ENCODE measurements at places on chromosomes 6 and 20.
A peak's percentile ranks its signal among the peaks of the same experiment; 100 is the strongest.

- peak; percentile 35 for DNase-seq
These were observed 114.9 kb downstream of the AKAP7 start for GRCh38 chr6:131250122-131250521.

DNA sequence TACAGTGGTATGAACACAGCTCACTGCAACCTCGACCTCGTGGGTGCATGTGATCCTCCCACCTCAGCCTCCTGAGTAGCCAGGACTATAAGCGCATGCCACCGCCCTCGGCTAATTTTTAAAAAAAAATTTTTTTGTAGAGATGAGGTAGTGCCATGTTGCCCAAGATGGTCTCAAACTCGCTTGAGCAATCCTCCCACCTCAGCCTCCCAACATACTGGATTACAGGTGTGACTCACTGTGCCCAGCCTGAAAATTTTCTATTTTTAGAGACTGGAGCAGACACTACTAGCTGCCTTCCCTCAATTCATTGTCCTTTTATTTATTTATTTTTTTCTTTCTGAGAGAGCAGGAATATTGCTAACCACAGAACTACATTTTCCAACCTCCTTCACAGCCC, 20.3 kb upstream of the GTF3C6 start:
- no peak for DNase-seq

- no peak for DNase-seq
These were observed 80.4 kb downstream of the SULF2 start for GRCh38 chr20:47704746-47705496.

- no peak for DNase-seq
These were observed 66.1 kb downstream of the ADGB start for GRCh38 chr6:146664871-146665360.

DNA sequence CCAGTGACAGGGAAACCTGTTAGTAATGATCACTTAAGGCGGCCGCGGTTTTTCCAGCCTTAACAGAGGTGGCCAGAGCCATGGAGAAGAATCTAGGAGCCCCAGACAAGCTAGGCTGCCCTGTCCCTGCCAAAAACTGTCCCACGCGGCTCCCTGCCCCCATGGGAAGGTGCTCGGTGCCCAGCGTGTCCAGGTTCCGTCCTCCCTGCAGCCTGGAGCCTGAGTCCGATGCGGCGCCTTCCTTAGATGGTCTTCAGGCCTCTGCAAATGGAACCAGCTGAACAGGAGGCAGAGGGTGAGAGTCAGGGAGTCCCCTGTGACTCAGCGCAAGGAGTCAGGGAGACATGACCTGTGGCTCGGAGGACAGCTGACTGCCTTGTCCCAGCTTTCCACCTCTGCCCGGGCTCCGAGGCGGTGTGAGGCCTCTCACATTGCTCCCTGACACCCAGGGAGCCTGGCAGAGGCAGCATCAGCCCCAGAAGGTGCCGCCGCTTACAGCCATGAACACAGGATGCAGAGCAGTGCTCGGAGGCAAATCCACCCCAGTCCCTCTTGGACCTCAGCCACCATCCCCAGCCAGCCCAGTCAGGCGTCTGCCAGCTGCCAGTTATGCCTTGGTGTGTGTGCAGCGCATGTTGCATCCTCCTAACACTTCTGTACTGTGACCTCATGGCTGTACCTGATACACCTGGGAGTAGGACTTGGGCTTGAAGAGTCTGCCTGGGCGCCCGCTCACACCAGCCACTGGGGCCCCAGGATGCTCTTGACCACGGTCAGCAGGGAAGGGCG, 377.7 kb downstream of the CDH4 start:
- no peak for DNase-seq

DNA sequence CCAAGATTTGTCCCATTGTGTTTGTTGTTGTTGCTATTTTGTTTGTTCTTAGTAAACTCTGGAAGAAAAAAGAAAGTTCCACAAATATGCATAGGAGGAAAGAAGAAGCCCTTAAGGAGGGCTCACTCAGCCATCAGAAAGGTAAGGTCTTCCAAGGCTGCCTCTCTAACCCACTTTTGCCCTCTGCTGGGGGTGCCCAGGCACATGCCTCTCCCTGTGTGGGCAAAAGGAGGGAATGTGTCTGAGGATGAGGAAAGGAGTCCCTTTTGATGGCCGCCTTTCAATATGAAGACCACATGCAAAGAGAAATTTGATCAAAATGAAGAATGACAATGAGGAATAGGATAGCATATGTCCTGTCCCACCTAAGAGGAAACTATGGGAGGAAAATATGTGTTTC, 248.2 kb upstream of the POU3F2 start:
- no peak for DNase-seq

GRCh38 chr20:34952671-34953070, 2.9 kb downstream of the GSS start:
- no peak for DNase-seq

GRCh38 chr20:60244373-60245146, 286.3 kb downstream of the CDH26 start:
- DNase-seq = no peak

DNA sequence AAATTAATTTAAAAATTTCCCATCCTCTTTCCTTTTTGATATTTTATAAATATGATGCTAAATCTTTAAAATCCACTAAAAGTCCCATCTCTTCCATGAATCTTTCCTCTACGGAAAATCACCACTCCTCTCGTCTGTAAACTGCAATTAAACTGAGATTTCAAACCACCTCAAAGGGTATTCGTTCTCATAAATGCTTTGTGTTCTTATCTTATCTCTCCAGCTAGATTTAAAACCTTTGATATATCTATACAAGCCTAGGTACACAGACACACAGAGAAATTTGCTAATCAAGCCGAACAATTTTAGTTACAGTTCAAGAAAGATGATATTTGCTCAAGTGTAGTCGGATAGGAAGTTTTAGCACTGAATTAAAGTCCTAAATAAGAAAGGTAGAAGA, 214.6 kb upstream of the PRDM1 start:
- no peak for DNase-seq

- DNase-seq = peak; percentile 12
These were observed 214.4 kb downstream of the PTPRK start for GRCh38 chr6:128305976-128306375.

- DNase-seq = no peak
These were observed 300.5 kb downstream of the PLCB1 start for GRCh38 chr20:8432435-8433148.

DNA sequence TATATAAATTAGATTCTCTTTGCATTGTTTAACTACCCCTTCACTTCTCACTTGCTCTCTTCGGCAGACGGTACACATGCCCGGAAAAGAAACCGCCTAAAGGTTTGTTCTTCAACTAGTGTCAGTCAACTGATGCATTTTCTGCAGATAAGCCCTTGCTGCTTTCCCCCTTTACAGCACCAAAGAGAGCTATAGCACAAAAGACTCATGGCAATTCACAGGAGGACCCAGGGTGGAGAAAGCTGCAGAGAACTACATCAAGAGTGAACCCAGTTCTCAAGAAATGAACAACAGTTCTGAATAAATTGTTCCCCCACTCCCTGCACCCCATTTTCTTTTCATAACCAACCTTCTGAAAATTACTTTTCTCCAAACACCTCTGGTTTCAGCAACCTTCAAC, 8.9 kb downstream of the CD164 start:
- DNase-seq = no peak

- no peak for DNase-seq
These were observed 44.0 kb upstream of the GATA5 start for GRCh38 chr20:62519826-62520225.

All from fibroblast of gingiva (primary cell).